Fibroblast of skin of left quadriceps (primary cell): ENCODE measurements at places on chromosomes 3 and 15.

- no peak for DNase-seq
Measured at GRCh38 chr15:85496551-85497171, 116.3 kb downstream of the AKAP13 start.

- no peak for DNase-seq
Measured at GRCh38 chr3:149020196-149020838, 29.0 kb downstream of the GYG1 start.

GRCh38 chr3:152252755-152253154, 16.0 kb upstream of the MBNL1 start:
- DNase-seq, result no peak

DNA sequence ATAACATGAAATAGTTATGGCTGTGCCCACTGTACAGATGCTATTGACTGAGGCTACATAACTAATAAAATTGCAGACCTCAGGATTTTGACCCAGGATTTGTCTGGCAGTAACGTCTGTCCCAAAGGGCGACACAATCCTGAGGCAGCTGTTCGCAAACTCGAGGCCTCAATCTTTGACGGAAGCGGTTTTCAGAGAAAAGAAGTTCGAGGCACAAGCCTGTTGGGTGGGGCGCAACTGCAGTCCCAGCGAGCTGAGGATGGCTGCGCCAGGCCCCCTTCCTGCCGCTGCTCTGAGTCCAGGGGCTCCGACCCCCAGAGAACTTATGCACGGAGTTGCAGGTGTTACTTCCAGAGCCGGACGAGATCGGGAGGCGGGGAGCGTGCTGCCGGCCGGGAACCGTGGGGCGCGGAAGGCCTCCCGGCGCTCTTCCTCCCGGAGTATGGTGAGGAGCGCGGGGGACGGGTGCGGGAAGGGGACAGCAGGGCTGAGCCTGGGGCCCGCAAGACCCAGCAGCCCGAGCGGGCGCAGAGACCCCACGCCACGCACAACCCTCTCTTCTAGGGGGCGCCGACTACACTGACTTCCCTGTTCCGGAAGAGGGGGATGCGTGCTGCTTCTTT, at the start of gene PARP15:
Gene PARP15, plus strand, starts transcription at position 242 of the 623 bp plus-strand sequence. Its CDS starts 18 bp downstream, at position 260.
- DNase-seq, result no peak

GRCh38 chr3:67863869-67864268, 209.5 kb upstream of the SUCLG2 start:
- DNase-seq, result no peak

- DNase-seq, result no peak
Measured at GRCh38 chr3:87673132-87673531, 385.7 kb downstream of the CGGBP1 start.

DNA sequence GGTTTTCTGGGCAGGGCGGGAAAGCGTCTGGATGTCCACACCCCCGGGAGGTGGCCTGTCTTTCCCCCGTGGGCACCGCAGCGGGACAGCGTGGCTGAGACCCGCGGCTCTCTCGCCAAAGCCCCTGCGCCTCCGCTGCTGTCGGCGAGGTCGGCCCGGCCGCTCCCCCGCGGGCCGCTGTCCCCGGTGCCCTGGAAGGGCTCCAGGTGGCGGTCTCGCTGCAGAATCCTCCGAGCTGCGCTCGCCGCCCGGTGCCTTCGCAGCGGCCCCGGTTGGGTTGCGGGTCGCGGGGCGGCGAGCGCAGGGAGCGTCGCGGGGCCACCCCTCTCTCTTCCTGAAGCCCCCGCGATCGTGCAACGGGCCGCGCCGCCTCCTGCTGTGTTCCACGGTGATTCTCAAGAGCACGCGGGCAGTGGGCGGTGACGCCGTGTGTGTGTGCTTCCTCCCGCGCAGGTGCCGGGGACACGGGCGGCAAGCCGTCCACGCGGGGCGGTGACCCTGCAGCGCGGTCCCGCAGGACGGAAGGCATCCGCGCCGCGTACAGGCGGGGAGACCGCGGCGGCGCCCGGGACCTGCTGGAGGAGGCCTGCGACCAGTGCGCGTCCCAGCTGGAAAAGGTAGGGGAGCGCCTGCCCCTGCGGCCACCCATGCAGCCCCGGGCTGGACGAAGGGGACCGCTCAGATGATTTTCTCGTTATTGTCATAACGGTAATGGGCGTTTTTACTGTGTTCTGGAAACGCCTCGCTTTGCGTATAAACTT, 54.4 kb downstream of the LRRK1 start:
- DNase-seq, result no peak

DNA sequence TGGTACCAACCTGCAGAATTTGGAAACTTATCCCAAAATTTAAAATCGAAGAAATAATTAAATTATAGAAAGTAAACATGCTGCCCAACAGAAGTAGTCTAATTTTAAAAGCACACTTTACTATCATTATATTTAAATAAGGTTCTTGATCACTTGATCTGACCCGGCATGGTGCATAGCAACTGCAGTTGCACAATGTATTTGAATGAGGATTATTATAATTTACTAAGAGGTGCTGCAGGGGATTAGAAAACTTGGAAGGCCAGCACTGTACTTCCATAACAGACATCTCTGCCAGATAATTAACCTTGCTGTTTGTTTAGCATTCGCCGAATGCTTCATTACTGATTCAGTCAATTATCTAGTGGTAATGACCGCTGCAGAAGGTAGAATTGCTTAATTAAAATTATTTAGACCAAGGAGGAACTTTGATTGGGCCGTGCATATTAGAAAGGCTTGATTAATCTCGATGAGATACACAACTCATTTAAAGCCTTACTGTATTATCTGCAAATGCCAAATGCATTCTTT, 971.6 kb downstream of the ZPLD1 start:
- no peak for DNase-seq

DNA sequence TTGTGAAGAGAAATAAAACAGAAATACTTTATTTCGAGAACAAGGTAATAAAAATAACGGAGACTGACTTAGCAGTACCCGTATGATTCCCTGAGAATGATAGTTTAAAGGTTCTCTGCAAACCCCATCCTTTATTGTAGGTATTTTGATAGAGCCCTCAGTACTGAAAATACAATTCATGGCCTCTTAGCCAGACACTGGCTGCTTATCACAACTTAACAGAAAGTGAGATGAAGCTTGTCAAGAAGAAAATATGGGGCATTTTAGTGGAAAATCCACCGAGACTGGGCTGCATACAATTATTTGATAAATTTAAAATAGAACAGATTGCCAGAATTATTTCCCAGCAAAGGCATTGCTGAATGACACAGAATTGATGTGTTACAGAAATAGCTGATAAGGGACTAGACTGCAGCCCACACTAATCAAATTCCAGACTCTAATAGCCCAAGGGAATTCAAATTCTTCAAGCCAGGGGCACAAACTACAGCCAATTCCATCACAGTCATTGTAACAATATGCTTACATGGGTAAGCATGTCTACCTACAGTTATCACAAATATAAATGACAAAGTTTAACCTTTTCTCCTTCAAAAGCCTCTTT, 521.9 kb downstream of the PLOD2 start:
- no peak for DNase-seq

- DNase-seq, result no peak
Measured at GRCh38 chr3:148280623-148281242, 417.0 kb upstream of the AGTR1 start.

- DNase-seq, result no peak
Measured at GRCh38 chr15:58279106-58279505, 140.9 kb downstream of the AQP9 start.

DNA sequence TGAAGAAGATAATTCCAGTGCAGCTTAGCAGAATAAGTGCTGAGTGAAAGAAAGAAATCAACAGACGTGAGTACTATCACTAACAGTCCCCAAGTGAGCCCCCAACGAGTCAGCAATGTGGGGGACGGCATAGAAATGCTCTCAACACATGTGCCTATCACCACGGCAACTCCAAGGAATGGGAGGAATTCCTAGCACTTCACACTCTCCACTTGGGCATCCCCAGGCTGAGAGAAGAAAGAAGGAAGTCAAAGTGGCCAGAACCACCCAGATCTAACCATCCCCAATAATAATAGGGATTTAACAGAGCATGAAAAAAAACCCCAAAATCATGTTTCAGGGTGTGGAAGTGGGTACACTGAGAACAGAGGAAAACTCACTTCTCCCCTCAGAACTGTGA, 29.3 kb upstream of the CPNE4 start:
- DNase-seq, result no peak

GRCh38 chr3:119783255-119783654, 1.4 kb downstream of the NR1I2 start:
- DNase-seq, result no peak

DNA sequence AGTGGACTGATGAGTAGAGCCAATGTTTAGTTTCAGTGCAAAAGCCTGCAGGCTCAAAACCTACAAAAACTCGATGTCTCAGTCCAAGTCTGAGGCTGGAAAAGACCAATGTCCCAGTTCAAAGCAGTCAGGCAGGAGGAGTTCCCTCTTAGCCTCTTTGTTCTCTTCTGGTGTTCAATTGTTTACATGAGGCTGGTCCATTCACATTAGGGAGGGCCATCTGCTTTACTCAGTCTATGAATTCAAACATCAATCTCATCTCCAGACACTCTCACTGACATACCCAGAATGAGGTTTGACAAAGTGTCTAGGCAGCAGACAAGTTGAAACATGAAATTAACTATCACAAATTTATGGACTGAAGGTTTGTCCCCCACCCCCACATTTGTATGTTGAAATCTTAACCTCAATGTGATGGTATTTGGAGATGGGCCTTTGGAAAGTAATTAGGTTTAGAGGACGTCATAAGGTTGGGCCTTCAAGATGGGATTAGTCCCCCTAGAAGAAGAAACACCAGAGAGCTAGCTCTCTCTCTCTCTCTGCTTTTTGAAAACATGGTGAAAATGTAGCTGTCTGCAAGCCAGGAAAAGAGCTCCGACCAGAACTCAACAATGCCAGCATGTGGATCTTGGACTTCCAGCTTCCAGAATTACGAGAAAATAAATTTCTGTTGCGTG, 438.5 kb upstream of the RGMA start:
- no peak for DNase-seq

GRCh38 chr15:99614749-99615288, 49.0 kb downstream of the MEF2A start:
- DNase-seq, result no peak

GRCh38 chr3:31142139-31142538, 247.7 kb upstream of the GADL1 start:
- DNase-seq, result no peak

DNA sequence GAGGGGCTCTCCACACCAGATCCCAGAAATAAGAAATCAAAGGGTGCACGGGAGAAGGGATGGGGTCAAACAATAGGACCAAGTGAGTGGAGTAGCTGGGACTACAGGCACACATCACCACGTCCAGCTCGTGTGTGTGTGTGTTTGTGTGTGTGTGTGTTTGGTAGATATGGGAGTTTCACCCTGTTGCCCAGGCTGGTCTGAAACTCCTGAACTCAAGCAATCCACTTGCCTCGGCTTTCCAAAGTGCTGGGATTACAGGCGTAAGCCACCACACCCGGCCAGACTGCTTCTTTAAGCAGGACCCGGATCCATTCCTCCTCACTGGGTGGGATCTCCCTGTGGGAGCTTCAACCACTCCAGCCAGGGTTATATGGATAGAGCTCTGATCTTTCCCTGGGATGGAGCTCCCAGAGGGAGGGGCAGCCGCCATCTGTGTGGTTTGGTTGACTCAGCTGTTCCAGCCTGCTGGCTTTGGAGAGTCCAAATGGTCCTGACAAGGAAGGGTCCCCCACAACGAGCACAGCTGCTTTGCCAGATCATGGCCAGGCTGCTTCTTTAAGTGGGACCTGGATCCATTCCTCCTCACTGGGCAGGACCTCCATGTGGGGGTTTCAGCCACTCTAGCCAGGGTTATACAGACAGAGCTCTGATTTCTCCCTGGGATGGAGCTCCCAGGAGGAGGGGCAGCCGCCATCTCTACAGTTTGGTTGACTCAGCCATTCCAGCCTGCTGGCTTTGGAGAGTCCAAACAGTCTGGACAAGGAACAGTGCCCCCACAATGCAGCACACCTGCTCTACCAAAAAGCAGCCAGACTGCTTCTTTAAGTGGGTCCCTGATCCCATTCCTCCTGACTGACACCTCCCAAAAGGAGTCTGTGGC, 9.1 kb upstream of the AVEN start:
- DNase-seq, result no peak

GRCh38 chr3:171614318-171614921, 154.2 kb upstream of the TNIK start:
- no peak for DNase-seq

DNA sequence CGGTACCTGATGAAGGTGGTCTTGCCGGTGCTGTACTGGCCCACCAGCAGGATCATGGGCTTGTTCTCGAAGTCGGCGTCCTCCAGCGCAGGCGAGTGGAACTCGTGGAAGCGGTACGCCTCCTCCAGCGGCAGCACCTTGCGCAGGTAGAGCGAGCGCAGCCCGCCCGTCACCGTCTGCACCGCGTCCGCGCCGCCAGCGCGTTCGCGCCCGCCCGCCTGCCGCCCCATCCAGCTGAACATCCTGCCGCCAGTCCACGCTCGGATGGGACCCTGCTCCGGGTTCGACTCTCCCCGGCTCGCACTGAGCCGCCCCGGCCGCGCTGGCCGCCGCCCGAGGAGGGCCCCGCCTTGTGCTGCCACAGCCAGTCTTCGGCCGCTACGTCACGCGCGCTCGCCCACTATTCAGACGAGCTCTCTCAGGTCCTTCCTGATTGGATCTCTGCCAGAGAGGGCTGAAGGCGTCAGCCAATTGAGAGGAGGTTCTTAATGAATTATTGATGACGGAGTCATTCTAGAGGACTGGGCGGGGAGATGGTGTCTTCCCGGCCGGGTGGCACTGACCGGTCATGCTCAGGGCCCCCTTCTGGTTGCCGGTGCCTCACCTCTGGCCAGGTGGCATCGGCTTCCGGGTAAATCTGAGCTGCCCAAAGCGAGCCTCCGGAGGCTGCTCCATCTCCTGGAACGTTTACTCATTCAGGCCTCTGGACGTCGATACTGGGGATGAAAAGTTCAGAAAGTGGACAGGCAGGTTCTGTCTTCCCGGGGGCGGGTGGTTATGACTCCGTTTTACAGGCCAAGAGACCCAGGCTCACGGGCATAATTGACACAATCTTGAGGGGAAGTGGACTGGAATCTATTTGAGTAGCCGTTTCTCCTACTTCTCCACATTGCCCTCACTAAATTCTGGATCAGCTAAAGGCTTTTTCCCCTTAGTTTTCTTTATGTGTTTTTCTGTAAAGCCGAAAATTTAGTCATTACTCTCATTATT, at the start of gene EHD4:
Gene EHD4, minus strand, starts transcription at position 305 of the 990 bp plus-strand sequence. Its CDS starts 63 bp downstream, at position 242.
- peak; percentile 98 for DNase-seq

DNA sequence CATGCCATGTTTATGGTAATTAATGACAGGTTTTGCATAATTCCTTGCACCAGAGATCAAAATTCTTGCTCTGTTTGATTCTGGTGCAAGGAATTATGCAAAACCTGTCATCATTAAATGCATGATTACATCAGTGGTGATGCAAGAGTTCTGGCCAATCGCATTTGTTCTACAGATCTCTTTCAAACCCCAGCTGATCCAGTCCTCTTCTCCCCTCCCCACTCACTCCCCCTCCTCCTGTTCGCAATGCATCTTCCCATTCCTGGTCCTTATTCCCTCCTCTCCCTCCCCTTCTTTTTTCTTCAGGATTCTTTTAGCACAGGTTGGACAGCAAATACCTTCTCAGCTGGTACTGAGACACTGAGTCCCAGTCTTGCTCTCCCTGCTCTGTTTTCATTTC, 82.1 kb downstream of the GABRB3 start:
- no peak for DNase-seq

GRCh38 chr15:33476908-33477307, 166.1 kb downstream of the RYR3 start:
- DNase-seq, result no peak

- no peak for DNase-seq
Measured at GRCh38 chr3:62318365-62318751, 55.0 kb downstream of the FEZF2 start.
